ENCODE measurements at places on chromosomes 7 and 10.

- DNase-seq = no peak
Observed at GRCh38 chr10:77533887-77534278, 103.7 kb downstream of the KCNMA1 start.

DNA sequence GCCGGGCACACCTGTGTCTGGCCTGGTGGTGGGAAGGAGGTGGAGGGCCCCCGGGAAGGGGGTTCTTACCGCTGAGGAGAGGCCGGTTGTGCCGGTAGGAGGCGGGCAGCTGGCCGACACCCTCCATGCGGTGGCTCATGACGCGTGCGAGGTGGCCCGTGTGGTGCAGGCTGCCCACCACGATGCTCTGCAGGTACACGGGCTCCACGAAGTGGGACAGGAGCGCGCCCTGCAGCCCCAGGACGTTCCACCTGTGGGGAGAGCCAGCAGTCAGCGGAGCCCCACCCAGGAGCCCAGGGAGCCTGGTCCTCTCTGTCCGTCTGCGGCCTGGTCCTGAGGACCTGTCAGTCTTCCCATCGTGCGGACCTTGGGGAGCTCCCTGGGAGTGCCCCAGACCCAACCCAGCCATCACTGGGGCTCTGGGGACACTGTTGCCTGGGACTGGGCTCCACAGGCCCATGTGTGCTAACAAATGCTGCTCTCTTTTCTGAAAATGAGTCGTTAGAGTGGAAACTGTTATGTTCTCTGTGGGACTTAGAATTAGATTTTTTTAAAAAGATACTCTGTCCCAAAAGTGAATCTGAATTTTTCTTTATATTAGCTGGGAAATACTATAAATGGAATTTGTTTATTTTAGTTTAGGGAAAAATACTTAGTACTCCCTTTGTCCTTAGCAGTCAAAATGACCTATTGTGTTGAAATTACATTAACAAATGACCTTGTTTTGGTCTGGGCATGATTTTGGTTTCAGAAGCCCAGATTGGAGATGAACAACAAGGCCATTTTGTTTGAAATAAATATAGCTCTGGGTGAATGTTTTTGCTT, 143.9 kb downstream of the WDR37 start:
- DNase-seq = no peak

DNA sequence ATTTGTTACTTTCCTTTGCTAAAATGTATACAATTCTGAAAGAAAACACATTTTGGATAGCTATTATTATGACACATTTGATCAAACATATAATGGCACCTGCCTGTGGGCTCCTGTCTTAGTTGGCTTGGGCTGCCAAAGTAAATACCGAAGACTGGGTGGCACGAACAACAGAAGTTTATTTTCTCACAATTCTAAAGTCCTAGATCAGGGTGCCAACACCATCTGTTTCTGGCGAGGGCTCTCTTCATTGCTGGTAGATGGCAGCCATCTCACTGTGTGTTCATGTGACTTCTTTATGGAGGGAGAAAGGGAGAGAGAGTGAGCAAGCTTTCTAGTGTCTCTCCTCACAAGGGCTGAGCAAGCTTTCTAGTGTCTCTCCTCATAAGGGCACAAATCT, 195.8 kb upstream of the FAM3C start:
- DNase-seq = no peak

DNA sequence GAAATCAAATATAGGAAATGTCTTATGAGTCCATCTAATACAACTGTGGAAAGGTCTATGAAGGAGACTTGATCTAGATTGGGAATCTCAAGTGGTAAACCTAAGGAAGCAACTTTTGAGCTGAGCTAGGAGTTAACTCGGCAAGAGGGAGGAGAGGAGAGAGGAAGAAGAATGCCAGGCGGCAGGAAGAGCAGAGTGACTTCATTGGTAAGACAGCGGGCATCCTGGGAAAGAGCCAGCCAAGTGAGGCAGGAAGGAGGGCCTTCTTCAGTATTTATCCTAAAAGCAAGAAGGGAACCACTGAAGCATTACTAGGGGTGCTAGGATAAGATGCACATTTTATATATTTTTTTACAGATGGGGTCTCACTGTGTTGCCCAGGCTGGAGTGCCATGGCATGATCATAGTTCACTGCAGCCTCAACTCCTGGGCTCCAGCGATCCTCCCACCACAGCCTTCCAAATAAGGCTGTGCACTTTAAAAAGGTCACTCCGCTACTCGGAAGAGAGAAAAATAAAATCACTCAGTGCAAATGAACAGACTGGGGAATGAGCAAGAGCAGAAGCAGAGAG, 2.0 kb downstream of the BCL7B start:
- DNase-seq = no peak

DNA sequence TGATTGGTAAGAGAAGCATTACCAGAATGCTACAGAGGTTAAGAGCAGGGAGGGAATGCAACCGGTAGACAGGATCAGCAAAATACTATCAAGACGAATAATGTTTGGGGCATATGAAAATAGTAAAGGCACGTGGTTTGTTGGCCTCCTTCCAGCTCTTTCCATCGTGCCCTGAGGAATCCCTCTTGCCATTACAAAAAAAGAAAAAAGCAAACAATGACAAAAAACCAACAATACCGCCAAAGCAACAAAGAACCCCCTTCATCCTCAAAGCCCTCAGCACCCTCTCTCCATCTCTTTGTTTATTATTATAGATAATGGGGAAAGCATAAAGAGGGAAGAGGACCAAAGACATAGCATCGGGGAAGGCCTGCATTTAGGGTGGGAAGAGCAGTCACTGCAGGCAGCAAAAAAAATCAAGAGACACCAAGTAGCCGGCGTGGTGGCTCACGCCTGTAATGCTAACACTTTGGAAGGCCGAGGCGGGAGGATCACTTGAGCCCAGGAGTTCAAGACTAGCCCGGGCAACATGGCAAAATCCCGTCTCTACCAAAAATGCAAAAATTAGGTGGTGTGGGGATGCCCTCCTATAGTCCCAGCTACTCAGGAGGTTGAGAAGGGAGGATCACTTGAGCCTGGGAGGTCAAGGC, 78.0 kb downstream of the HIP1 start:
- DNase-seq = no peak

- no peak for DNase-seq
Observed at GRCh38 chr10:12711350-12711708, 290.2 kb downstream of the CCDC3 start.

- no peak for DNase-seq
Observed at GRCh38 chr10:125661941-125662515, 20.9 kb downstream of the TEX36 start.

DNA sequence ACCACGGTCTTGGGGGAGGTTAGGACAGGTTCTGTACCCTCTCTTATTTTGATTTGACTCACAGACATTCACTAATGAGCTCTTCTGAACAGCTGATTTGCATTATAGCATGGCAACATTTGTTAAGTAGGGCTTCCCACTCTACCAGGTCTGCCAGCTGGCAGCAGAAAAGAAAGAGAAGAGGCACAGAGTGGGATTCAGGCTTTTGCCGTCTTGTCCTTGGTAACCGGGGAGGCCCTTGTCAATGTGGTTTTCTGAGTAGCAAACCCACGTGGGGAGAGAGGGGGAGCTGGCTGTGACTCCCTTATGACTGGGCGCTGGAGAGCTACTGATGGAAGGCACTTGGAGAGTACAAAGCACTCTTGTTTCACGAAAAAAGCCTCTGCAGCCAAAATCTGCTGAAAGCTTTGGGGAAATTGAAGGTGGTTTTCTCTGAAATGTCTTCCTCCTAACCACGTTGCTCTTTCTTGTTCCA, 355.3 kb upstream of the GALNT17 start:
- DNase-seq = no peak

- no peak for DNase-seq
Observed at GRCh38 chr7:13032576-13032975, 345.1 kb downstream of the ARL4A start.

DNA sequence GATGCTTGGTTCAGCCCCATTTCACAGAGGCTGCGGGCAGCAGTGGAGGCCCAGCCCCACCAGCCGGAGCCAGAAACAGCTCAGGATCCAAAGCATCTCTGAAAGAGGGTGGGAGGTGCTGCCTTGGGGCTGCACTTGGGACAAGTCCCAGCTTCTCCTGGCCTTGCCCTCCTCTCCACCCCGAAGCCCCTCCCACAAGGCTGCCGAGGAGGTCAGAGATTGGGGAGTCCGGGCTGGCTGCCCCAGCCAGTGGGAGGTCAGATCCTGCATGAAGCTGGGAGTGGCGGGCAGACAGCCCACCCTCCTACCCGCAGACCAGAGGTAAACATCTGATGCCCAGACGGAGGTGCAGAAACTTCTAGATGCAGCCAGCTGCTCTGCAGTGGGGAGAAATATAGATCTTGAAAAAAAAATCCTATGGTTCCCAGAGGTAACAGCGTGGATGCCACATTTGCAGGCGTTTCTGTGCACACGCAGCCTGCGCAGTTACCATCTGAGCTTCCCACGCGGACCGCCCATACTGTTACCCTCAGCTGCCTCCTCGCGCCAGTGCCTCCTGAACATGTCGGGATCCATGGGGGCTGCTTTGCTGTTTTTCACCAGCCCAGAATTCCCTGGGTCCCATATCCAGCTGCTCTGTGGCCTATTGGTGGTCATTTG, 36.9 kb upstream of the GNA12 start:
- DNase-seq = no peak

- no peak for DNase-seq
Observed at GRCh38 chr10:9608602-9609001, 1409.1 kb upstream of the CELF2 start.

GRCh38 chr7:17209101-17209500, 89.4 kb upstream of the AHR start:
- no peak for DNase-seq

DNA sequence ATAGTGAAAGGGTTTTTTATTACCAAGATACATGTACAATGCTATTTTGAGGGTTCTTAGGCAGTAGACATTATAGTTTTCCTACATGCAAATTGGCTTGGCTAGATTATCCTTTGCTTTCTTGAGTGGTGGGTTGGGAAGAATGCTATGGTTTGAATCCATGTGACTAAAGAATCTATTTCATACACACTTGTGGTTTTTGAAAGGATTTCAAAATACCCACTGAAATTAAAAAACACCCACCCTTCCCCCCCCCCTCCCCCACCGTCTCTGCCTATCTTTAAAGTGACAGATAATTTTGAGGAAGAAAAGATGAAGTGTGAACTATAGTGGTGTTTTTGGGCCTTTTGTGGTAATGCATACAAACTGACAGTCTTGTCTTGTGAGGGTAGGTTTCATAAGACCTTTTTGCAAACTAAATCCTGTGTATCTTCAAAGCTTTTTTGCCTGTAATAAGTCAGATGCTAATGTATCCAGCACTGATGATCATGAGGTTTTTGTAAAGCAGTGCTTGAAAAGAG, 90.9 kb downstream of the TPST1 start:
- DNase-seq = no peak

DNA sequence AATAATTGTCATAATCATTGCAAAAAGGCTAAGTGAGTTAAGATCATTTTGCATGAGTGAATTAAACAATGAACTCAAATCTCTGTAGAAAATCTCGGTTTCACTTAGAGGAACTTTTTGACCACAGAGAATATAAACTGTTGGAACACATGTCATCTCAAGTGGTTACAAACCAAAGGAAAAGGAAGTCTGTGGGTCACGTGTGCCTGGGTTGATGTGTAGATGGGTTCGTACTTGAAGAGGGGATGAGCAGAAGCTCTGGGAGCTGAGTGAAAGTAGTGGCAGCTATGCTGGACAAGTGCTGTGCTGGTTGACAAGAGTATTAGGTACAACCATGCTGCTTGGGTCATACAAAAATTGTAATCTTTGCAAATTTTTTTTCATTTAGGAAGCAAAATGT, 35.0 kb downstream of the GLRX3 start:
- no peak for DNase-seq

DNA sequence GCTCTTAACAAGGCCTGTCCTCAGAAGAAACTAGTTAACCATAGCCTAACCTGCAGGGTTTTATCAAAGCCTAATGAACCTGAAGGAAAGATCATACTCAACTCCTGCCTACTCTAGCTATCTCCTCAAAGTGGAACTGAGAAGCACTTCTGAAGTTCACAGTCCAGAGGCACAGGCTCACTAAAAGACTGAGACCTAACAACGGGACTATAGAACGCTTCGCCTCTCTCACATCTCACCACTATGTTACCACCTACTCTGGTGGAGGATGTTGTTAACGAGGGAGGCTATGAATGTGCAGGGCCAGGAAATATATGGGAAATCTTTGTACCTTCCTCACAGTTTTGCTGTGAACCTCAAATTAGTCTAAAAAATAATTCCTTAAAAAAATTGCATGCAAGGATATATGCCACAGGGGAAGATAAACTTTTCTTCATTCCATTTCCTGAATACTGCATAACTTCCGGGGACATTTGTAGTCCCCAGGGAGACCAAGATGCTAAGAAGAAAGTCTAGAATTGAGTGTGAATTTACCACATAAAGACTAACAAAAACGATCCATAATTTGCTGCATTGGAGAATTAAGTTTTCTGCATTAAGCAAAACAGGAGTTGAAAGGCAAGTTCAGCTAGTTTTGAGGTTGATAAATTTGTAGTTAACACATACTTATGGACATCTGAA, 21.6 kb downstream of the LIPJ start:
- no peak for DNase-seq

GRCh38 chr10:109820620-109821405, 102.5 kb downstream of the XPNPEP1 start:
- DNase-seq = no peak

DNA sequence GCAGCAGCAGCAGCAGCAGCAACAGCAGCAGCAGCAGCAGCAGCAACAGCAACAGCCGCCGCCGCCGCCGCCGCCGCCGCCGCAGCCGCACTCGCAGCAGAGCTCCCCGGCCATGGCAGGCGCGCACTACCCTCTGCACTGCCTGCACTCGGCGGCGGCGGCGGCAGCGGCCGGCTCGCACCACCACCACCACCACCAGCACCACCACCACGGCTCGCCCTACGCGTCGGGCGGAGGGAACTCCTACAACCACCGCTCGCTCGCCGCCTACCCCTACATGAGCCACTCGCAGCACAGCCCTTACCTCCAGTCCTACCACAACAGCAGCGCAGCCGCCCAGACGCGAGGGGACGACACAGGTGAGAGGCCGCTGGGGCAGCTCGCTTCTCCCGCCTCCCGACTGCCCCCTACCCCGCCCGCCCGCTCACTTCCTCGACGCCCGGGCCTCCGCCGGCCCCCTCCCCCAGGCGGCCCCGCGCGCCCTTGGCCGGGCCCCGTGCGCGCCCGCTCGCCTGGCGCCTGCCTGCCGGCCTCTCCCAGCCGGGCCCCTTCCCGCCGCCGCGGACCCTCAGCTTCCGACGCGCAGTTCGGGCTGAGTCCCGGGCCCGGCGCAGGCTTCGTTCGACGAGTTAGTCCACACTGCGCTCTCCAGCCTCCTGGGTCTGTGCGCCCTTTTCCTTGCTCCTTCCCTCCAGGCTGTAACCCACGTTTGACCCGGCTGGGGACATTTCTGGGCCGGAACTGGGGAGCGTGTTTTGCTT, 882 bp downstream of the DLX6 start:
- DNase-seq = no peak
